ENCODE measurements at places on chromosomes 1 and 21.

DNA sequence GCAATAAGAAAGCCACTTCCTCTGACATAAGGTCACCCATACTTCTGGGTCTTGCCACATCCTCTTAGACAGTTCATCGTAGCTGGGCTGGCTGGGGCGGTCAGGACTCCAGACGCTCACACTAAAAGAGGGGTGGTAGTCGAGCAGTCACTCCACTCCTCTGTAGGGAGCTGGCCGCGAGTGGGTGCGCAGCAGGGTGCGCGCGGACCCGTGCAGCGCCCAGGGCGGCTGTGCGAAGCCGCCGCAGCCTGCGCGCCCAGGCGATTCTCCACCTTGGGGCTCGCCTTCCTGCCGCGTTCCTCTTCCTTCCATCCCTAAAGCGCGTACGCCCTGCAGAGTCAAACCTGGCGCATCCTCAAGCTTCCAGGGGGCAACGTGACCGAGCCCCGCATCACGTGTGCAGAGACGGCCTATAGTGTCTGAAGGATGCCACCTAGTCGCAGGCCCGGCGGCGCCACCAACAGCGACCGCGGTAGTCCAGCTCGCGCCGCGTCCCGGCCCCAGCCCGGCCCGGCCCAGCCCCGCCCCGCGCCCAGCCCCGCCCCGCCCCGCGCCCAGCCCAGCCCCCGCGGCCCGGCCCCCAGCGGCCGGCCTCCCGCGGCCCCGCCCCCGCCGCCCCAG lies 360 bp upstream of the PRDX6 start:
- DNase-seq, result peak; percentile 95

- no peak for DNase-seq
Observed at GRCh38 chr1:21913763-21914162, 23.3 kb downstream of the HSPG2 start.

DNA sequence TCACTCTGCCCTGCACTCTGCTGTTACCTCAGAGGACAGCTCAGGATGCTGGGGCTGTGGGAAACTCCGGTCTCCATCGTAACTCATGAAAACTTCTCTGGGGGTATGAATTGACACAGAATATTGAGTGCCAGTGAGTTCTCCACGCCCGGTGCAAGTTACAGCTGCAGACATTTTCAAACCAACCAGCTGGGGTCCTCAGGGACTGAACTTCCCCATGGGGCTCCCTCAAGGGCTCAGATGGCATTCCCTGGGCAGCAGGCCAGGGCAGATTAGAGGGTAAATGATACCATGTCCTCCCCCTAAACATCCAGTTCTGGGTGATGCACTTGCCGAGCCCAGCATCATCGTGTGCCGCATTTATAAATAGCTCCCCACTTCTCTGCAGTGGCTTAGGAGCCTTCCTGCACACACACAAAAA lies 27.8 kb upstream of the CCSAP start:
- peak; percentile 61 for DNase-seq

GRCh38 chr1:241396747-241397681 lies 40.0 kb upstream of the RGS7 start:
- no peak for DNase-seq

DNA sequence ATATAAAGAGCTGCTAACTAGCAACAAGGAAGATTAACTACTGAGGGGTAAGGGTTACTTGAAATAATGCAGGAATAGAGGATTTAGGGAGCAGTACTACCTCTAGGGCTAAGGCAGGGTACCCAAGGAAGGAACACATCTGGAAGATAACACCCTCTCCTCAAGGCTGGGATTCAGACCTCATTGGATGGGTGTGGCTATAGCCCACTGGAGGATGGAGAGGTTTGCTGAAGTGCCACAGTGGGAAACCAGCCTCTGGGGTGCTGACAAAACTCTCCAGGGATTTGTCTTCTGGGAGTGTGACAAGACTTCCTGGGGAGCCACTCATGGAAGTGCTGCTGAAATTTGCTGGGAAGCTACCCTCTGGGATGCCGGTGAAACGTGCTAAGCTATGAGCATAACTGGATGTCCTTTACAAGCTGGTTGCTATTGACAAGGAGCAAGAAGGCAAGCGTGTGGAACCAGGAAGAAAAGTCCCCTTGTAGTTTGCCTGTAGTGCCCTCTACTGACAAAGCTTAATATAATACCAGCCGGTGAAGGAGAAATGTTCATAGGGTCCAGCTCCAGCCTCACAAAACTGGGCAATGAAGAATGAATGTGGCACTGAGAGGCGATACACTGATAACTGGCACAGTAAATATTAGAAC lies 122.8 kb upstream of the USP24 start:
- DNase-seq, result no peak

DNA sequence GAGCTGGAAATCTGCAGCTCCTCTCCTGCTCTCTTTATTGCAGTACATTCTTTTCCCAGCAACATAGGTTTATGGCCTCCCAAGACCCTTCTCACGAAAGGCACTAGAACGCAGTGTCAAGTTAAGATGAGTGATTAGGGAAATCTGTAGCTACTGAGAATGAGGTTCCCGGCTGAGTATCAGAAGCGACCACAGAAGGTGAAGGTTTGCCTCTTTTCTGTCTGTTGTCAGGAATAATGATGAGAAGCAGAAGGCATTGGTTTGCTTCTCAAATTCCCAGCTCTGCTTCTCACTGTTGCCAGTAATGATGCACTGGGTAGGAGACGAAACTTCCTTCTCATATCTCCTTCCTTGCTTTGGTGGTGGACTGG lies 128.4 kb downstream of the NTMT2 start:
- no peak for DNase-seq

DNA sequence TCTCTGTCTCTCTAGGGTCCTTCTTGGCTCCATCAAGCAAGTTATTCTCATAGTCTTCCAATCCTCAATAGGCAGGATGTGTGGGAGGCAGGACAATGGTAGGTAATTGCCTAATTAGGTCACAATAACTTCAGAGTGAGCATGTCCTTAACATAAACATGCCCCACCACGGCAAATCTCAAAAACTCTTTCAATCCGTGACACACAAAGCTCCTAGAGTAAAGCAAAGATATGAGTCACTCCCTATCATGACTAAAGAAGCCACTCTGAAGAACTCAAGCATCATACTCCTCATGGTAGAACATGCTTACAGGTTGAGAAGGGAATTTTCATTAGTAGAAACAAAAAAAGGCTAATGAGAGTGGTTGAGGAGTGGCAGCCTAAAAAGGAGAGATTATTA lies 4.9 kb downstream of the HAO2 start:
- no peak for DNase-seq

GRCh38 chr1:150493175-150493574 lies 6.0 kb downstream of the TARS2 start:
- DNase-seq, result no peak

- no peak for DNase-seq
Observed at GRCh38 chr1:12251442-12251841, 21.6 kb downstream of the VPS13D start.

DNA sequence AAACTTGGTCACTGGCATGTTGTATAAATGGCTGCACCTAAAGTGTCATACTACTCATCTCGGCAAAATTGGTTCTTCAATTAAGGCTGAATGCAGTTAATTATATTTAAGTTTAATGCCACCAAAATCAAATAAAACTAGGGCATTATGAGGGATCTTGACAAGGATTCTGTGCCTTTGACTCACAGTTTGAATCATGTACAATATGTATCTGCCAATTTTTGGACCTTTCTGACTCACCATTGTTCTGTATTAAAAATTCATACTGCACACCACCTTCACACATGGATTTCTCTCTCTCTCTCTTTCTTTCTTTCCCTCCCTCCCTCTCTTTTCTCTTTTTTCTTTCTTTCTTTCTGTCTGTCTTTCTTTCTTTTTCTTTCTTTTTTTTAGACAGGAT lies 14.1 kb upstream of the STXBP3 start:
- no peak for DNase-seq

DNA sequence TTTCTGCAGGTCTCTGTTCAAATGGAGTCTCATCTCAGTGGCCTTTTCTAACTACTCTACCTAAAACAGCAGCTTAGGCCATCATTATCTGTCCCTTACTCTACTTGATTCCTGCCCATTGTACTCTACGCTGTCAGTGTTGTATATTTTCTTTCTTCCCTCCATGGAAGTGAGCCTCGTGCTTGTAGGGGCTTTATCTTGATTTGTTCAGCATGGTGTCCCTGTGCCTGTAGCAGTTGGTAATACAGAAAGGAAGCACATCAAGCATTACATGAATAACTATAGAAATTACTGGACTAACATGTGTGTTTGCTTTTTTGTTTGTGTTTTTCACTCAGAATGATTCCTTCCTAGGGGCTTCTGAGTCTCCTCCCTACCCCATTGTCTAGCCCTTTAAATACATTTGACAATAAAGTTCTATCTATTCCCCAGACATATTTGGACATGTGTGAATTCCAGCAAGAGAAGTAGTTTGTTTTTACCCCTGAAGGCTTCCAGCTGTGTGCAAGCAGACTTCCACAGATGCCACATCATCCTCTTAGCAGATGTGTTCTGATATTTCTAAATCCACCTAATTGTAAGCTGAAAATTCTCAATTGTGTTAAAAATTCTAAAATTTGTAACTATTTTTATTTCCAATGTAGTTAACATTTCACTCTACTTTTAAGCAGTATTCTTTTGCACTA lies 40.3 kb downstream of the PRMT2 start:
- DNase-seq, result no peak

GRCh38 chr1:55369474-55369873 lies 154.3 kb upstream of the USP24 start:
- DNase-seq, result no peak

Measured in vagina (tissue), 2 donors.